Fibroblast of lung (primary cell): ENCODE measurements at places on chromosomes 6 and 20. TPM values are rescaled to one million over a fixed set of nuclear protein-coding genes. Genes with fewer than 3 reads are reported as not detected.
A peak's percentile ranks its signal among the peaks of the same experiment; 100 is the strongest.

The SIRT5 gene
- total RNA-seq: 9.8 and 13.5 TPM in 2 replicates

- no peak for DNase-seq
These were observed 3.7 kb upstream of the CST11 start for GRCh38 chr20:23456409-23456808.

The MYLK4 gene
- 0.26 and 0.33 TPM in 2 replicates for total RNA-seq

GRCh38 chr6:5398530-5398929, 137.2 kb downstream of the FARS2 start:
- peak; percentile 46 for DNase-seq

The PTCRA gene
- total RNA-seq: not detected in 2 replicates

DNA sequence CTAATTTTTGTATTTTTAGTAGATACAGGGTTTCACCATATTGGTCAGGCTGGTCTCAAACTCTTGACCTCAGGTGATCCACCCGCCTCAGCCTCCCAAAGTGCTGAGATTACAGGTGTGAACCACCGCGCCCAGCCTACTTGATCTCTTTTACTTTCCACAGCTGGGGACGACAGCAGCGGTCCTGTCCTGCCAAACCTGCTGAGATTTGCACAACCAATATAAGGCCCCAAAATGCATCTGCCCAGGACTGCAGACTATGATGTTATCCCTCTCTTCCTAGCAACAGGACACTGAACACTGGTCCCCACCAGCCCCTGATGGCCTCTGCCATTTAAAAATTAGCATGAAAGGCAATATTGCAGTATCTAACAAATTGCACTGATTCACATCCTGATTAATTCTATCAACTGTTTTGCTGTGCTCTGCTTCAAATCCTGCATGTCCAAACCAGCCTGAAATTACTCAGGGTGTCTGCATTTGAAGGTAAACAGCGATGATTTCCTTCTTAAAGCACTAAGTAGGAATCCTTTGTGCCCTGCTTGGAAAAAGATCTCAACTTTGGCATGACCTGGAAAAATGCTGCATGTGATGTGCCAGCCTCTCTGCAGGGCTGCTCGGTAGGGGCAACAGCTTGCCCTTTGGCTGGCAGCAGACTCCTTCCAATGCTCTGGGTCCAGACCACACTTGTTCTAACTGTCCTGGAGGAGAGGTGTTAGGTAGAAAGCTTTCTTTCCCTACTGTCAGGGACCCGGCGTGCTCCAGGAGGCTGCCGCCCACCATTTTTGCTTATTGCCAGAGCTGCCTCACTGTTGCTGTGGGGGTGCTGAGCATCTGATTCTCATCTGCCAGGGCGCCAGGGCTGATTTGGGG, 27.4 kb upstream of the PXDC1 start:
- DNase-seq: no peak

GRCh38 chr6:11784341-11784740, 5.7 kb upstream of the ADTRP start:
- no peak for DNase-seq

GRCh38 chr6:20242397-20242796, 30.1 kb upstream of the MBOAT1 start:
- DNase-seq: no peak

The PCK1 gene
- total RNA-seq: under 0.01 TPM in 1 of 2 replicates, not detected in the other

DNA sequence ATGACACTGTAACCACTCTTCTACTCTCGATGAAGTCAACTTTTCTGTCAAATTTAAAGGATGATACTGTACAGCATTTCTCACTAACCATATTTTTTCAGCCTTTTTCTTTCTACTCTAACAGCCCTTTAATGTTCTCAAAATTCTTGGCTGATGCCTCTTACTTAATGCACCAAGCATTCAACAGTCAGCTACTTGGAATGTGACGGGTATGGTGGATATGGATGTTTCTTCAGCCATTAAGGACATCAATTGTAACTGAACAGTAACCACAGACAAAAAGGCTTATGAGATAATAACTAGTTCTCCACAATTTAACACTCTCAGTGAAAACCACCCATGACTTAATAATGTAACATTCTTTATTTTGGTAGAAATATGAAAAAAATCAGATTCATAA, 467.2 kb upstream of the ZNF337 start:
- DNase-seq: peak; percentile 96

The BFSP1 gene
- total RNA-seq: 1.8 and 2.3 TPM in 2 replicates
